ENCODE measurements at places on chromosomes 2 and 18.

DNA sequence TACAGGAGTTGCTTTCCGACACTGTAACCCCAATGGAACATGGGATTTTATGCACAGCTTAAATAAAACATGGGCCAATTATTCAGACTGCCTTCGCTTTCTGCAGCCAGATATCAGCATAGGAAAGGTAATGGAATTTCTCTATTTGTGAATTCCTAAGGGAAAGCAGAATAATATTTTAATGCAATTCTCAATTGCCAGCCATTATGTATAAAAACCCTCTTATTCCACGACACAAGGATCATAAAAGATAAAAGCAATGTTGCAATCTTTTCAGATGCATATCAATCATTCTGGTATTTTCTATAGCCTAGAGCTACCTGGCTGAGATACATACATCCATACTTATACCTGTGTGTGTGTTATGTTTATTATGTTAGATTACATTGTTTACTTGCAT, 31.2 kb downstream of the PTH2R start:
- no peak for DNase-seq

- no peak for DNase-seq
These were observed 70.9 kb upstream of the LGALSL start for GRCh38 chr2:64383016-64383591.

GRCh38 chr2:111160758-111161157, 40.0 kb downstream of the BCL2L11 start:
- no peak for DNase-seq

DNA sequence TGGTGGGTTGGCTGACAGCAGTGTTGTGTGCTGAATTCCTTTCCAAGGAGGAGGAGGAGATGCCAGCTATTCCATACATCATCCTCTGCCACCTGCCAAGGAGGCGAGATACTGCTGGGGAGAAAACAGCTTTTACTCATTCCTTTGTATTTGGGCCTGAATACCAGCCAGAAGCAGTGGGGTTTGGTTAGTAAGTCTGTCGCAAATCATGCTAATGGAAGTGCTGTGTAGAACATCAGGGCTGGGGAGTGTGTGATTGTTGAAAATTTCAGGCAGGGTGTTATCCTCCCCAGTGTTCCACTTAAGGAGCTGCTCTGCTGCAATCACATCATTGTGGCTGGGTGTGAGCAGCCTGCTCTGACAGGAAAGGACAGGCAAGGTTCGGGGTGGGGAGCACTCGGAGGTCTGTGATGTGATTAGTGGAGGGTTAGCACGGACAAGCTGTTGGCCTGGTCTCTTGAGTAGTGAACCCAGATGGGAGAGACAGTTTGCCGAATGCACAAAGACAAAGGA, 128.2 kb upstream of the DLX2 start:
- no peak for DNase-seq

DNA sequence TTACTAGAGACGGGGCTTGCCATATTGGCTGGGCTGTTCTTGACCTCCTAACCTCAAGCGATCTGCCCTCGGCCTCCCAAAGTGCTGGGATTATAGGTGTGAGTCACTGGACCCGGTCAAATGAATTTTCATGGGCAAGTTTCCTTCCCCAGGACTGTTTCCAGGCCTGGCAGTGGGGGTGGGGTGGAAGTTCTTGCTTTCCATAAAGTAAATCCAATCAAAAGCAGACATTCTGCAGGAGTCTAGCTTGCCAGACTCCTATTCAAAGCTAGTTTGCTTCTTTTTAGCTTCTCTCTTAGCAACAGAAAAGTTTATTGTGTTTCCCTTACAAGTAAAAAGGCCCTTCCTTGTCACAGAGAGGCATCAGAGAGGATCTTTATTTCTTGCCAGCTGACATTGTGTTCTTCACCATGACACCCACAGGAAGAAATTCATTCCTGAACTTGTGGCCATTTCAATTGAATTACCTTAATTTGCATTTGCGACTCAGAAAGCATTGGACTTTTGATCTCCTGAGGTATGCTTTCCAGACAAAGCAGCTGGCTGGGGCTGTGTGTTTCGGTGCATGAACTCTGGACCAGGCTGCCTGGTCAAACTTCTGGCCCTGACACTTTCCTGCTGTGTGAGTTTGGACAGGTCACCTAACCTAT, 37.9 kb downstream of the LYPD1 start:
- no peak for DNase-seq

DNA sequence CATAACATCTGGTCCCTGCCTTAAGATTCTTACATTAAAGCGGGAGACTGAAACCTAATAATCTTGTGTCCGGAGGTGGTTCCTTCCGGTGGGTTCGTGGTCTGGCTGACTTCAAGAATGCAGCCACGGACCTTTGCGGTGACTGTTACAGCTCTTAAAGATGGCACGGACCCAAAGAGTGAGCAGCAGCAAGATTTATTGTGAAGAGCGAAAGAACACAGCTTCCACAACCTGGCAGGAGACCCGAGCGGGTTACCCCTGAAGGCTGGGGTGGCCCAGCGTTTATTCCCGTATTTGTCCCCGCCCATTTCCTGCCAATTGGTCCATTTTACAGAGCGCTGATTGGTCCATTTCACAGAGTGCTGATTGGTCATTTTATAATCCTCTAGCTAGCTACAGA, 122.3 kb upstream of the SIX2 start:
- DNase-seq = no peak

DNA sequence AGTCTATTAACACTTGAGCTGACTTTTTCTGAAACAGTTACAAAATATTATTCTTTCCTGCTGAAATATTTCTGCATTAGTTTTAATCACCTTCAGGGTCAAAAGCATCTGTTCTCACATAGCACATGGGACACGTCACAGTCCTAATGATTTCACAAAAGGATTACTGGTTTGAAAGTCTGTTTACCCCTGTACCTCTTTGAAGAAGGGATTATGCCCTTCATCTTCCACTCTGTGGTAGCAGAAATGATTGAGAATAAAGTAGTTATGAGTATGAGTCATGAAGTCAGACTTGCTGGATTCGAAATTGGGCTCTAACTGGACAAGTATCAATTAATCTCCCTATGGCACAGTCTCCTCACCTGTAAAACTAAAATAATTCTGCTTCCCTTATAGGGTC, 121.2 kb downstream of the SATB2 start:
- no peak for DNase-seq

DNA sequence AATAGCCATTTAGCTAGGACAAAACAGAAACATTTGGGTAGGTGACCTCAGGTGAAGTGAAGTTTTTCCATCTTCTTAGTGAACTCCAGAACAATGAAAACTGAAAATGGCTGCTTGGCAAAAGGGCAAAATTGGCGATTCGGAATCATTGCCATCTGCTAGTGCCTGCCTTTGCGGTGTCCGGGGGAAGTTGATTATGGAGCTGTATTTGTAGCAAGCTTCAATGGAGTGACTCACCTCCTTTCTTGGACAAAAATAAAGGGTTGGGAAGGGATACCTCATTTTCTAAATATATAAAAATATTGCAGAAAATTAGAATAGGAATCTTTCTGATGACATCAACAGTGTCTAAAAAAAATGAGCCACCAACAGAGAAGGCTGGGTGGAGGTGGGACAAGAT, 460.5 kb downstream of the TGIF1 start:
- DNase-seq = no peak

DNA sequence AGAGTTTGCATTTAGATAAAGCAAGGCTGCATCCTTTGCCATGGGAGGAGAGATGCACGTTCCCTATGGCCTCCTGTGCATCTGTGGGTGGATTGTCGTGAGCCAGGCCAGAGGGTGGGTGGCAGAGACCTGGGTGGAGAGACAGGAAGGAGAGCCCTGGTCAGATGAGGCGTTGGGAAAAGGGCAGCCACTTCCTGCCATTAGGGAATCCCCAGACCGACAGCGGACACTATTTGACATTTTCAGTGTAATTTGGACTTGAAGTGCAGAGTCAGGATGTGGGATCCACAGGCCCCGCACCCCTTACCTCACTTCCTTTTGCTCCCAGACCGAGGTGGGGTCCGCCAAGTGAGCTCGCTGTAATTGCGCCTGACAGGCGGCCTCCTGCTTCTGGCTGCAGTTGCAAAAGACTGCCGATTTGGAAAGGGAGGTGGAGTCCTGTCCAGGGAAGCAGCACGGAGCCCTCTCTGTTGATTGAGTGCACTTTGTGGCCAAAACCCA, 150.0 kb downstream of the DYSF start:
- no peak for DNase-seq

- no peak for DNase-seq
These were observed 245.7 kb upstream of the REG3G start for GRCh38 chr2:78779761-78780160.

GRCh38 chr2:9391961-9392720, 31.2 kb downstream of the ITGB1BP1 start:
- DNase-seq = no peak

DNA sequence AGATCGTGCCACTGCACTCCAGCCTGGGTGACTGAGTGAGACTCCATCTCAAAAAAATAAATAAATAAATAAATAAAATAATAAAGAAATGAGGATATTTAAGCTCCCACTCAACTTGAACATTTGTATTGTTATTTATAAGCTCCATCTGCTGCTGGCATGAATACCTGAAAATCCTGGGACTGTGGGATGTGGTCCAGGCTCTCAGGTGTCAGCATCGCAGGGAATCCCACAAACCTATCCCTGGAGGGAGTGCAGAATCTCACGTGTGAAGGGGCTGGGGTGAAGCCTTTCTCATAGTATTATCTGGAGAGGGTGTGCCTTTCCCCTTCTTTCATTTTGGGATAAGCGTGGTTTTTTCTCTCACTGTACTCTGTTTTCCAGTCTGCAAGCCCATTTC, 47.4 kb upstream of the POLE4 start:
- DNase-seq = no peak

- no peak for DNase-seq
These were observed 647 bp downstream of the PSME4 start for GRCh38 chr2:53969968-53970723.

DNA sequence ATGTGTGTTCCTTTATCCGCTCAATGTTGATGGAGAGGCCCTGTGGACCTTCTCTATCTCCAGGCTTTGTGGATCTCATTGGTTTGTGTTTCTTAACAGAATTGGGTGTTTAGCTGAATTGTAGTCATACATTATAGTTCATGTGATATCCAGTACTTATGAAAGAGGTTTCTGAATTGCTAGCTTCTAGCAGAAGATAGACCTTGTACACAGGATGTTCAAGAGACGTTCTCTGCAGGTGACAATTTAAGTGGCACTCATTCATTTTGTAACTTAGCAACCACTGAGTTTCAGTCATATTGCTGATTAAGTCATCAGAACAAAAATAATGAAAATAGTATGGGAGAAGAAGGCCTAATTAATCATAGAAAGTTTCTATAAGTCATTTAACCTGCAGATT, 279.2 kb downstream of the ALPK2 start:
- DNase-seq = no peak

GRCh38 chr2:222747526-222748160, 76.2 kb downstream of the MOGAT1 start:
- DNase-seq = no peak

GRCh38 chr18:434410-434809, 66.1 kb downstream of the COLEC12 start:
- no peak for DNase-seq

DNA sequence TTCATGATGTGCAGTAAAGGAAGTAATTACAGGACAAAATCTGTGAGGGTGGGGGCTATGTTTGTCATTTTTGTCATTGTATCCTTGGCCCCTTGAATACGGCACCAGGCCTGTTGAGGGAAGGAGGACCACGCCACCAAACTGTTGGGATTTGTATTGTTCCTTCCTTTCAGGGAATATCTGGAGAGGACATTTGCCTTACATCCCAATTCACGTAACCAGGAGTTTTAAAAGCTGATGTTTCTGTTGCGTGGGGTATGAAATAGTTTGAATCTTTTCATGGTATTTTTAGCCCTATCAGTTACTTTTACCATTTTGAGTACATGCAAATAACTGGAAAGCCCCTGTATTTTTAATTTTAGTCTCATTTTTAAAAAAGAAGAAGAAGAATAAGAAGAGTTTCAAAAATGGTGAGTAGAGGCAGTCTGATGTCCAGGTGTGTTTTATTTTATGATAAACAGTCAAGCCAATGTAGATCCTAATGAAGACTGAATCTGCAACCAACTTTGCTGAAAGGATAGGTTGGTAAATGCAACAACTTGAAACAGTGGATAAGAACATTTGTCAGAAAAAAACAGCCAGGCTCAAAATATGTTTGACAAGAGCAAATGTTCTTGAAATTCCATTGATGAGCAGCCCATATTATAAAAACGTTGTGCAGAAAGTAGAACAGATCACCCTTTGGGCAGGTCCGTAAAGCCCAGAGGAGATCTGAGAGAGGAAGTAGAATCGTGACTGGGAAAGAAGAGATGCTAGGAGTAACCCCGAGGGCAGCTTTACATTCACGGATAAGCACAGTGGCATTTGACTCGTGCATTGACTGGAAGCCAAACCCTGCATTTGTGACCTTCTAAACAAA, 54.5 kb downstream of the RASGRP3 start:
- no peak for DNase-seq

- no peak for DNase-seq
These were observed 1.3 kb downstream of the GBX2 start for GRCh38 chr2:236166796-236167296.

- DNase-seq = no peak
These were observed at the start of gene MYO3B for GRCh38 chr2:170177950-170178781. Gene MYO3B, plus strand, starts transcription at chr2:170178147. Its CDS starts 141 bp downstream, at chr2:170178288.

GRCh38 chr2:85244828-85245227, 83.0 kb downstream of the TGOLN2 start:
- DNase-seq = no peak

GRCh38 chr18:9437021-9437437, 38.3 kb upstream of the RALBP1 start:
- no peak for DNase-seq

DNA sequence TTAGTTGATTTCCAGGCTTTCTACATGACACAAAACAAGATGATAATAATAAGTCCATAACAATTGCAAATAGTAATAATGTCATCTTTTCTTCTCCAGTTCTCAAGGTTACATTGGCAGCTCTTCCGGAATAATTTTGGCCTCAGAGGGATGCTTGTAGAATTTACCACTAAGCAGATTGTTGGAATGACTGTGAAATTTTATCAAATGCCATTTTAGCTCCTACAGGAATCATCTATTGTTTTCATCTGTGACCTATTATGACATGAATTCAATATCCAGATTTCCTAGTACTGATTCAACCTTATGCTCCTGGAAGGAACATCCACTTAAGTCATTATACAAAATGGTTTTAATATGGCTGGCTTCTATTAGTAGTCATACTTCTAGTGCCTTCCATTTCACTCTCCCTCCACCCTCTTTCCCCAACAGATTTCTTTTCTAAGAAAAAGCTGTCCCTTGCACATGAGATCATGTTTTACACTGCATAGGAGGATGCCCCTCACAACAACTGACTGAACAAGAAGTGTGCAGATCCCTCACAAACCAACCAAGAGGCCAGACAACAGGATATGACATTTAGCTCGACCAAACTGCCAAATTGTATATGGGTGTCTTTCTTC, 200.0 kb downstream of the DNER start:
- DNase-seq = no peak

DNA sequence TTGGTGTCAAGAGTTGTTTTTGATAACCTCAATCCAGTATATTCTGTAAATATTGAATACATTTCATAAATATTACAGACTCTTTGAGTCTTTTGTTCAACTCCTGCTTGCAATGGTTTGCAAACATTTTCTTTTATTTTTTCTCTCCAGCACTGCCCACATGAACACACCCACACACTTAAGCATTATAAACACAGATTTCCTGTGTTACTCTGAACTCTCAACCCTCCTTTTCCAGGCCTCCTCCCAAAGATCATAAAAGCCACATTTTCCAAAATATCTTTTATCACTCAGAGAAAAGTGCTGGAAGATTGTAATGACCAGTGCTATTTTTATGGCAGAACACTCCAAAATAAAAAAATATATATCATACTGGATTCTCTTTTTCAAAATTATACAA, 20.5 kb downstream of the ARHGAP25 start:
- no peak for DNase-seq
